ENCODE measurements at places on chromosomes 12 and 14.

GRCh38 chr14:26180221-26180620, 417.6 kb downstream of the NOVA1 start:
- no peak for DNase-seq

DNA sequence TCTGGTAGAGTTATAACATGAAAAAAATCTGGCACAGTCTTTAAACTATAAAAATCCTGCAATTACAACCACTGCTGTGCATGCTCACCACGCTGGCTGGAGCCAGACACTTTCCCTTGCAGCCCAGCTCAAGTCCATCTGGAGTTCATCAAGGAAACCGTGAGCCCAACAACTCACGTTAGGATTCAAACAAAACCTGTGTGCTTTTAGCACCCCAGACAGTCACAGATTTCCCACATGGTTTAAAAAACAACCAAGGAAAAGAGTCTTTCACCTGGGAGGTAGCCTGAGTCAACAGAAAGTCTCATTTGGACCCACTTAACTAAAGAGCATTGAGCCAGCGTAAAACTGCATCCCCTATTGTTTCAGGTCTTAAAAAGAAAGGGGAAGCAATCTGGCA, 4.7 kb downstream of the LRIG3 start:
- no peak for DNase-seq

DNA sequence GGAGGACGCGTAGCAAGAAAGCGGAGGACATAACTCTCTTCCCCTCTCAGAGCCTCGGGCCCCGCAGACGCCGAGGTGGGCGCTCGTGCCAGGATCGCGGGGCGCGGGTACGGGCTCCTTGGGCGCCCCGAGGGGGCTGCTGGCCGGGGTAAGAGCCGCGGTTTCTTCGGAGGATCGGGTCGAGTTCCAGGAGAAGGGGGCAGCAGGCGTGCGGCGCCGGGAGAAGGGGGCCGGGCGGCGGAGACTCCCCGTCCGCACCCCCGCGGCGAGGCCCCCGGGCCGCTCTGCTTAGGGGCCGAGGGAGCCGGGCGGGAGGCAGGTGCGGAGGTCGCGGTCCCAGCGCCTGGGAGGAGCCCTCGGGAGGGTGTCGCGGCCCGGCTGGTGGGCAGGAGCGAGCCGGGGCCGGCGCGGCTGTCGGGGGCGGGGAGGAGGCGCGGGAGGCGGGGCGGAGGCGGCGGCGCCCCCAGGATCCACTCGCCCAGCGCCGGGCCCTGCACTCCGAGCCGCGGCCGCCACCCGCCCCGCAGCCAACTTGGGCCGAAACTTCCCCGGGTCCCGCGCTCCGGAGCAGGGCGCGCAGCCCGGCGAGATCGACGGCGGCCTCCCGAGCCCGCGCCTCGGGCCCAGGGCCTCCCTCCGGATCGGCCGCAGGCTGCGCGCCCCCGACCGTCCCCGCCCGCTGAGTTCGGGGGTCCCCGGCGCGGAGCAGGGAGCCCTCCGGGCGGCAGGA, 64.4 kb downstream of the FBXL14 start:
- DNase-seq = no peak

- DNase-seq = no peak
Observed at GRCh38 chr14:104792101-104792884, 3.3 kb downstream of the AKT1 start.

- DNase-seq = no peak
Observed at GRCh38 chr14:33287189-33287588, 348.5 kb downstream of the NPAS3 start.

DNA sequence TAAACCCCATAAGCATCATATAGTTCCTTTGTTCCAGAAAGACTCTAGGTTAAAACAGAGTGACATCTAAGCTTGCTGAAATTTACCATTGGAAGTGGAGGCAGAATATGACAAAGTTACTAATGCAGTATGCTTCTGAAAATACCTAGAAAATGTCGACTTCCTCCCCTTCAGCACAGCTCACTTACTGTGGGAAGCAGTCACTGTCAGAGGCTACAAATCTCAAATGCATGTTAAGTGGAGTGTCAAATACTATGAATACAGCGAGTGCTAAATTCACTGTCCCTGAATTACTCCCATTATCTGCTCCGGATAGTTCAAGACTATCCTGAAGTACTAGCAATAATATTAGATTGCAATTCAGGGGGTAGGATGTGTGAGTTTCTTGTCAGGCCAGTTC, 1454.6 kb downstream of the AACS start:
- no peak for DNase-seq

DNA sequence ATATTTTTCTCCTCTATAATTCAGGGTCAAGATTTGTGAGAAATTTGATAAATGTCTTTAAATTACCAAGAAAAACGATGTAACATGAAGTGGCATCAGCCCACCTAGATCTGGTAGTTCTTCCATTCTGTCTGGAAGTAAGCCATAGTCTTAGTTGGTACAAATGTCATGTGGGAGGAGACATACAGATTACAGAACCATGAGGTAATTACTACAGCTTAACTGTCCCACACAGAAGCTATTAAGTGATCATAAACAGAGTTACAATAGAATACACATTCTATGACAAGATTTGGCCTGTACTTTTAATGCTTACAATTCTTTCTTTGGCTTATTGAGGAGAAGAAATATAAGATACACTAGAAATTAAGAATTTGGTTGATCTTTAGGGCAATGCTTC, 13.7 kb upstream of the SIX1 start:
- no peak for DNase-seq

- DNase-seq = no peak
Observed at GRCh38 chr12:65162609-65163008, 6.8 kb upstream of the LEMD3 start.

- no peak for DNase-seq
Observed at GRCh38 chr12:22577667-22578066, 33.3 kb upstream of the C2CD5 start.

GRCh38 chr12:43348221-43348620, 203.8 kb downstream of the ADAMTS20 start:
- no peak for DNase-seq

DNA sequence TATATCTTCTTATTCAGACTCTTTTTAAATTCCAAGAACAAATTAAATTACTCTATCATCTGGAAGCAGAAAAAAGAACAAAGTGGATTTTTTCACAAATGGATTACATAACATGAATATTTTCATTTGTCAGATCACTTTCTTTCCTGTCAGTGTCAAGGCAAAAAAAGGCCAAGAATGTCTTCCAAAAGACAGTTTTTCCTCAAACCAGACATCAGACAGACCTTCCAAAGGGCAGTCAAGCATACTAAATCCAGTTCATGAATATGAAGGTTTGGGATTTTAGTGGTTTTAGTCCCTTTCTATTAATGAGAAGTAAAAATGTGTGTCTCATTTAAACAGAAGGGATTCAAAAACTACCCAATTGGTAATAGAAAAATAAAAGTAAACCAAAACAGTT, 336.0 kb downstream of the CEP128 start:
- no peak for DNase-seq

DNA sequence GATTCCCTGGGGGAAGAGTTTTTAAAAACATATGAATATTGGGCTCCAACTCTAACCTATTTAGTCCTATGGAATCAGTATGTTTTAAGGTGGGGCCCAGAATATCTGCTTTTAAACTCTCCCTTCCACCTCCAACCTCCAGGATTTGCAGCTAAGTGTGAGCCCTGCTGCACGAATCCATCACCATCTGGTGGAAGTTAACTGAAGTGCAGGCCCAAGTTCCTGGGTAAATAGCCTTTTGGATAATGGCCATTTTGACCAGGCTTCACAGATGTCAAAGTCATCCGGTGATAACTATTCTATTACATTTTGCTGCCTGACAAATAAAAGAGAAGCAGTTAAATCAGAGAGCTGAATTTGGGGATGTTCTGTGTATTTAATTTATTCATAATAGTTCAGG, 58.1 kb upstream of the RMST start:
- DNase-seq = no peak

DNA sequence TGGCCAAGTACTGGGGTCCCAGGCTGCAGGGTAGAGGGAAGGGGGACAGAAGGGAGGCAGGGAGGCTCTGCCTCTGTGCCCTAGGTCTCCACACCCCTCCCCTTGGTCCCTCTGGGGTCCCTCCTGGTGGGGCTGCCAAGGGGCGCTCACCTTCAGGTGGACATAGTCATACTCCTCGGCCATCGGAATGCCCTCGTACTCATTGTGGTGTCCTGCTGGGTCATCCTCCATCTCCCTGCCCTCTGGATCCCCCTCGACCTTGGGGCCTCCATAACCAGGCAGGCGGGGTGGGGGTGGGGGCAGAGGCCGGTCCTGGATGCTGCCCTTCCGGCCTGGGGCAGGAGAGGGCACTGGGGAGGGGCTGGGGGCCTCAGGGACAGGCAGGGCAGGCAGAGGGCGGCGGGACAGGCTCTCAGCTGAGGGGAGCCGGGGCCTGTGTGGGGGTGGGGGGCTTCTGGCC, 5.8 kb downstream of the EFS start:
- DNase-seq = no peak

- DNase-seq = no peak
Observed at GRCh38 chr12:114868995-114869834, 185.2 kb upstream of the TBX3 start.

DNA sequence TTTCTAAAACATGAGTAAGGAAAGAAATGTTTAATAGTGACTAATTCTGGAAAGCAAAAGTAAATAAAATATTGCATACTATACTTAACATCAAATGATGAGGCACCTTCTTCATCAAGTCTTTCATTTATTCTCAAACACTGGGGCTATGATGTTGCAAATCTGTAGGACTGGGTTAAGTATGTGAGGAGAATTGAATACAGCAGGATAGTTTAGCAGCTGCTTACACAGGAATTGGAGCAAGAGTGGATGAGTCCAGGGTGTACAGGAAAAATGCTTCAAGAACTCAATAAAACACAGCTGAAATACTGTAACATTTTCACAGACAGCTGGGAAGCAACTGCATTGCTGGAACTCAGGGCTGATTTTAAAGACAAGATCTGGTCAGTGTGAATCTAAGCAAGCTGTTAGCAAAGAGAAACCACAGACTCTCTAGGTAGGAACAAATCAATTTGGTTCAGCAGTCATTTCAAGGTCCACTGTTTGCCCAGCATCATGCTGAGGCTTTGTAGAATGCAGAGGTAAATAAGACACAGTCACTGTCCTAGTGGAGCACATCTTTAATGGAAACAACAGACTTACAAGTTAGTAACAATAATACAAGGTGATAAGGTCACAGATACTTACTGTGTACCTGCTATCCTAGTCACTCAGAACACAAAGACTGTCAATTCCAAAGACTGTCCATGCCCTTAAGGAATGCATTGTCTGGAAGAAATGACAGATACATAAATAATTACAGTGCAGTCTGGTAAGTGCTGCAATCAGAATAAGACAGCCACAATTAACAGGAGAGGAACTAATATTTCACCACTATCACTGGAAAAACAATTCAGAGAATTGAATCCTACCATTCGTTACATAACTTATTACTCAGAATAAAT, 96.8 kb upstream of the DACT1 start:
- DNase-seq = no peak

- DNase-seq = no peak
Observed at GRCh38 chr14:100711493-100711892, 15.2 kb upstream of the DLK1 start.

- no peak for DNase-seq
Observed at GRCh38 chr14:53663709-53664108, 292.9 kb downstream of the BMP4 start.

DNA sequence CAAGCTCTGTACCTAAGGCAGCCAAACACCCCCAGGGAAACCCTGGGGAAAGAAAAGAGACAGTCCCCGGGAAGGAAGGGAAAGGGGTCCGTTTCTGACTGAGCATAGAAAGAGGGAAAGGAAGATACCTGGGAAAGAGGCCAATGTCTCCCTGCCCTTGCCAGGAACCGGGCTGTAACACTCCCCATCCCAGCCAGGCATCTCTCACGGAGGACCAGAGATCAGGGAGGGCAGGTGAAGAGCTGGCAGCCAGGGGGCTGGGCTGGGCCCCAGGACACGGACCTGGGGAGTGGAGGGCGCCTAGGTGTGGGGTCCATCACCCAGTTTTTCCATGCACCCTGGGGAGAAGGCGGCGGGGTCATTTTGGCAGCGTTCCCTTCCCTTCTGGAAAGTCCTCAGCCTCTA, 18.9 kb upstream of the PLEKHH1 start:
- DNase-seq = no peak

DNA sequence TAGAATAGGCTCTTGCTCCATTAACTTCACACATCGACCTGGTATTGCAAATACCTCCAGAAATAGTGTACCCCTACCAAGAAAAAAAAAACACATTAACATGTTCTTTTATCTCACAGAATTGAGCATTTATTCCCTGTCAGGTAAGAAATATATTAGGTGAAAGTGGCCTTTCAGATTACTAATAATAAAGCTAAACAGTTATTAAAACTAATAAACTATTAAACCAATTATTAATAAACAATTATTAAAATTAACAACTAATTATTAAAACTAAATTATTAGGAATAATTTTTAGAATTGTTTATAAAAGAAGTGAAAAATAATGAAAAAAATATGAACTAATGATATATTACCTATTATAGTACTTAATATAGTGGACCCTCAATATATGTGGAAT, 7.2 kb upstream of the AK7 start:
- DNase-seq = no peak

- no peak for DNase-seq
Observed at GRCh38 chr14:104087505-104087904, 2.0 kb downstream of the ASPG start.

- no peak for DNase-seq
Observed at GRCh38 chr12:29569132-29569757, 71.8 kb upstream of the OVCH1 start.

DNA sequence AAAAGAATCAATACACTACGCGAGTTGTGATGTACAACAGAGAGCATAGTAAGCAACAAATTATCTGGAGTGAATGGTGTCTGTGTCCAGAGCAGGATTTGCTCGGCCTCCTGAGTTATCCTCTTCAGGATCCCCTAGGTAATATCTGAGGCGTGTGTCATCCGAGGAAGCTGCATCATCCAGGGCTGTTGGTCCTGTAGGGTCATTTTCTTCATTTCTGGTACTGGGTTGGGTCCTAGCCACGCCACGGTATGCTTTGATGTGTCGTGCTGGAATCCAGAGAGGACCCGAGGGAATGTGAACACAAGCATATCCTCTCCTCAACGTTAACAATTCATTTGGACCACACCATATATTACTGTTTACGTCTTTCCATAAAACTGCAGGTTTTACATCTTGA, 19.0 kb upstream of the CLEC4E start:
- DNase-seq = no peak
